ENCODE measurements at places on chromosomes 6 and 20. TPM values are rescaled to one million over a fixed set of nuclear protein-coding genes. Genes with fewer than 3 reads are reported as not detected.

DNA sequence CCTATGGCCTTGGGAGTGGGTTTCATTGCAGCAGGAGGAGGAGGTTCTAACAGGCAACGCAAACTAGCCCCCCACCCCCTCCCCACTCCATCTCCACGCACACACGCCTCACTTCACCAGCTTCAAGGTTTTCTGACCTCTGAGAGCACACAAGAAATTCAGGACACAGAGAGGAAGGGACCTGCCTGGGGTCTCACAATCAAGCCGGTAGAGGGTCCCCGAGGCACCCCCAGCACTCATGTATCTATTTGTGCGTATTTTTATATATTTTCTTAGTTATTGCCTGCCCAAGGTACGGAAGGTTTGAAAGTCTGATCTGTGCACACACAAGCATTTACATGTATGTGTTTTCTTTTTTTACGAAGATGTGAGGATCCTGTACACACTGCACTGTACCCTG lies 16.9 kb downstream of the MDFI start:
- no peaks in the 10 kb centered on the region for H3K27me3 ChIP-seq
- H3K27ac ChIP-seq, result no peak overlapping the region
- no peaks in the 10 kb centered on the region for H3K4me1 ChIP-seq
- H3K4me3 ChIP-seq, result no peak overlapping the region

DNA sequence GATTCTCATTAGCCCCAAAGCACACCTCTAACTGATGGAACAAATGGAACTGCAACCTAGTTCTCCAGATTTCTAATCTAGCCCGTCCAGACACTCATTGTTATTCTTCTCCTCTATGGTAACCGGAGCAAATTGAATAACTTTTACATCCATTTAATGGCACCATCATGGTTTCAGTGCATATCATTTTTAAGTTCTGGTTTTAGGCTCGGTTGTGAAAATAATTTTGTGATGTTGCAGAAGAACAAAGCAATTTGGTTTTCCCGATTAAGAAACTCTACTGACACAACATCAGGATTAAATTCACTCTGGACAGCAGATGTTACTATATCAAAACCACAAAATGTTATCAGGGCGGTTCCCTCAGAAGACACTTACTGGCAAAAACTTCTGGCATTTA lies 42.5 kb upstream of the HBS1L start:
- H3K27ac ChIP-seq, result no peak overlapping the region
- H3K4me3 ChIP-seq, result no peak overlapping the region
- H3K36me3 ChIP-seq, result no peaks in the 10 kb centered on the region

GRCh38 chr6:63636518-63637021 lies 968 bp downstream of the PHF3 start:
- H3K27ac ChIP-seq, result peak overlapping the region; percentile 97
- H3K4me1 ChIP-seq, result peaks cover 36% of the 10 kb centered on the region
- H3K36me3 ChIP-seq, result no peaks in the 10 kb centered on the region
- no peaks in the 10 kb centered on the region for H3K27me3 ChIP-seq

DNA sequence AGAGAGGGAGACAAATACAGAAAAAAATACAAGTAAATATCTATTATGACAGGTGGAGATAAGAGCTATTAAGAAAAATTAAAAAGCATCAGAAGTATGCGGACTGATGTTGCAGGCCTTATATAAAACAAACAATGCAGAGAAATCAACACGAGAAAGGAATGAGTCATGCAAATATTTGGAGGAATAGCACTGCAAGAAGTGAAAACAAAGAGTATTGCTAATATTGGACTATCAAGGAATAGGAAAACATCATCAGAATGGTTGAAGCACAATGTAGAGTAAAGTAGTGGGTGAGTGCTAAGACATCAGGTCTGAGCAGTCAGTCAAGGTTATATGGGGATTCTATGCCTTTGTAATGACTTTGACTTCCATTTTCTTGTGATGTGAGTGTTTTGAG lies 657.5 kb upstream of the GJE1 start:
- no peak for DNase-seq
- H3K4me3 ChIP-seq, result no peak overlapping the region
- H3K4me1 ChIP-seq, result no peaks in the 10 kb centered on the region

DTNBP1 gene
- 14.4 TPM for total RNA-seq

SRMS gene
- total RNA-seq, result not detected

- H3K36me3 ChIP-seq, result no peaks in the 10 kb centered on the region
- H3K27ac ChIP-seq, result no peak overlapping the region
- no peaks in the 10 kb centered on the region for H3K4me1 ChIP-seq
- H3K4me3 ChIP-seq, result no peak overlapping the region
- H3K27me3 ChIP-seq, result no peaks in the 10 kb centered on the region
These were observed 275.8 kb downstream of the FARS2 start for GRCh38 chr6:5537132-5537531.

- no peak for DNase-seq
- no peaks in the 10 kb centered on the region for H3K4me1 ChIP-seq
- no peaks in the 10 kb centered on the region for H3K27me3 ChIP-seq
- H3K27ac ChIP-seq, result no peak overlapping the region
These were observed 157.5 kb downstream of the PAX1 start for GRCh38 chr20:21862956-21863355.

TMEM170B gene
- 8.7 TPM for total RNA-seq

RBPJL gene
- total RNA-seq, result not detected

DNA sequence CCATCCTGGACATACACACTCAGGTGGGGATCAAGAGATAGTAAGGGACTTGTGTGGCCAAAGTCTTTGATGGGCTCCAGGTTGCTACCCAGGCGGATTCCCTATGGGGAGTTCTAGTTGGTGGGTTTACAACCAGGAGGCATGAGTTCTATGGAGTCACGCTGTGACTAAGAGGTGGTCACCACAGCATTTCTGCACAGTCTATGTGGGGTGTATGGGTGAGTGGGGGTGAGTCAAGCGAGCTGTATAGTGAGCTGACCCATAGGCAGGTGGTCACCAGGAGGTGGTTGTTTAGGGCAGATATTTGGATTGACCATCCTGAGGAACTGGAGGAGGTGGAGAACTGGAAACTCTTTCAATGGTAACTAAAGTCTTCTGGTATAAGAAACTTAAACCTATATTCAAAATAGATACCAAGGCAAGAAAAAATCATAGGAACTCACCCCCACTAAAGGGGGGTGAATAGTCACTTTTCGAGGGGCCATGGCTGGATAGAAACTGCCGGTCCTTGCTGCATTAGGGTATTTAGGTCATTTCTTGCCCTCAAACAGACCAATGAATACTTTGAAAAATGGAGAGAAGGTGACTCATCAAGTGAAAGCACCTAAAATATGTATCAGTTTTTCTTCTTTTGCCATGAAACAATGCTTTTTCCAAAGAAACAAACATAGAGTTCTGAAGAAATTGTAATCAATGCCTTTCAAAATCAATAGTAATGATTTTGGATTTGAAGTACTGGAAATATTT lies 84.3 kb upstream of the NRN1 start:
- H3K4me3 ChIP-seq, result no peak overlapping the region
- H3K36me3 ChIP-seq, result no peaks in the 10 kb centered on the region

THBS2 gene
- total RNA-seq, result 37.6 TPM

GRCh38 chr20:51037532-51038115 lies 14.7 kb upstream of the KCNG1 start:
- no peak overlapping the region for H3K27ac ChIP-seq
- H3K27me3 ChIP-seq, result peaks cover 15% of the 10 kb centered on the region
- no peaks in the 10 kb centered on the region for H3K36me3 ChIP-seq
- H3K4me1 ChIP-seq, result no peaks in the 10 kb centered on the region
- no peak for DNase-seq
- no peak overlapping the region for H3K4me3 ChIP-seq

POPDC3 gene
- 0.71 TPM for total RNA-seq

DNA sequence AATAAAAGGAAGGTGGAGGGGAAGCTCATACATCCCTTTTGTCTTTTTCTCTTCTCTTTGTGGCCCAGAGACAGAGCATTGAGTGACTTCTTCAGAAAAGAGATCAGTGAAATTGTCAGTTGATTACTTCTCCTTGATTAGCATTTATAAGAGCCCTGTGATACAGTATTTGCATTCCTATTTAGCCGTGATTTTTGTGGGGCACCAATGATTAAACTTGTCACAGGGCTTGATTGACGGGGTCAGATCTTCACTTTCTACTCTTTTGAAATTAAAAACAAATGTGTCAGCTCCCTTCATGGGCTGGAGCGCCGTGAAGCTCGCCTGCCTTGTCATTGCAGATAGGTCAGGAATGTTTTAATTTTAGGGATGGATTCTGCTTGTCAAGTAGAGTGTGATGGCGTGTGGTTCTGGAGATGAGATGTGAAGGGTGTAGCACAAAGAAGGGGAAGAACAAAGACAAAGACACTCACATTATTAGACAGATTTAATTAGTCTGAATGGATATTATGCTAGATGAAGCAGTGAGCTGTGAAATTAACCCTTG lies 166.8 kb downstream of the ZNF217 start:
- no peak overlapping the region for H3K27ac ChIP-seq
- H3K4me3 ChIP-seq, result no peak overlapping the region
- H3K36me3 ChIP-seq, result no peaks in the 10 kb centered on the region
- no peaks in the 10 kb centered on the region for H3K27me3 ChIP-seq
- no peaks in the 10 kb centered on the region for H3K4me1 ChIP-seq
- no peak for DNase-seq

FNDC1 gene
- 4.3 TPM for total RNA-seq

DNA sequence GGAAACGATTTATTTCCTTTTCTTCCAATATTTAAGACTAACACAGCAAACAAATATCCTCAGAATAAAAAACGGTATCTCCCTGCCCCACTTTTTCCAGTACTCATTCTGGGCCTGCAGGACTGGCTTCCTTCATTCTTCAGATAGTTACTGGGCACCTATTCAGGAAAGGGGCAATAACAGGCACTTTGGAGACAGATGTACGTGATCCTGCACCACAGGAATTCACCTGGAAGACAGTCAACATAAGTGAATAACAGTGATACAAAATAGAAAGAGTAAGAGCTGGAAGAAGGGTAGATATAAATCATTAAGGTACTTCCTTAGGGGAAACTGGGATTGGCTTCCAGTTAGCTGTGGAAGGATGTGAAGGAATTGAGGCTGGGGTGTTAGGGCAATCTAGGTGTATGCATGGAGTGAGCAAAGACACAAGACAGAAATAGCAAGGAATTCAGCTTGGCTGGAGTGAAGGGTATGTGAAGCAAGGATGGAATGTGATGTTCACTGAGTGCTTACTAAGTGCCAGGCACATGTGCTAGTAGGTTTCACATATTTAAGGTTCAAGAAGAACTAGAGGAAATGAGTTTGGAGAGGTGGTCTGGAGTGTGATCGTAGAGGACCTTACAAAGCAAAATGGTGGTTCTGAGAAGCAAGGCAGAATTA lies 49.3 kb upstream of the FAM83C start:
- peaks cover 32% of the 10 kb centered on the region for H3K36me3 ChIP-seq
- H3K4me3 ChIP-seq, result no peak overlapping the region
- H3K27ac ChIP-seq, result peak overlapping the region; percentile 64
- DNase-seq, result no peak
- H3K27me3 ChIP-seq, result no peaks in the 10 kb centered on the region
- peaks cover 65% of the 10 kb centered on the region for H3K4me1 ChIP-seq

WFDC12 gene
- not detected for total RNA-seq

PPP1R14C gene
- under 0.01 TPM for total RNA-seq

CTCFL gene
- total RNA-seq, result not detected

SLC22A3 gene
- 23.3 TPM for total RNA-seq

- no peaks in the 10 kb centered on the region for H3K4me1 ChIP-seq
- H3K27ac ChIP-seq, result peak overlapping the region; percentile 19
- peak overlapping the region; percentile 1 for H3K4me3 ChIP-seq
- H3K27me3 ChIP-seq, result no peaks in the 10 kb centered on the region
These were observed 170.6 kb upstream of the AGPAT4 start for GRCh38 chr6:161444464-161444863.

- DNase-seq, result no peak
- peaks cover 32% of the 10 kb centered on the region for H3K36me3 ChIP-seq
- H3K27ac ChIP-seq, result no peak overlapping the region
- H3K4me1 ChIP-seq, result no peaks in the 10 kb centered on the region
- H3K4me3 ChIP-seq, result no peak overlapping the region
These were observed 28.0 kb downstream of the OSBPL2 start for GRCh38 chr20:62266340-62266739.

CENPQ gene
- total RNA-seq, result 4.3 TPM

ZNF391 gene
- 4.6 TPM for total RNA-seq

GRCh38 chr20:40948465-40949267 lies 80.0 kb upstream of the TOP1 start:
- H3K27ac ChIP-seq, result no peak overlapping the region
- no peaks in the 10 kb centered on the region for H3K4me1 ChIP-seq
- H3K4me3 ChIP-seq, result no peak overlapping the region
- DNase-seq, result no peak
- no peaks in the 10 kb centered on the region for H3K27me3 ChIP-seq

KCNK5 gene
- 6.1 TPM for total RNA-seq

DNA sequence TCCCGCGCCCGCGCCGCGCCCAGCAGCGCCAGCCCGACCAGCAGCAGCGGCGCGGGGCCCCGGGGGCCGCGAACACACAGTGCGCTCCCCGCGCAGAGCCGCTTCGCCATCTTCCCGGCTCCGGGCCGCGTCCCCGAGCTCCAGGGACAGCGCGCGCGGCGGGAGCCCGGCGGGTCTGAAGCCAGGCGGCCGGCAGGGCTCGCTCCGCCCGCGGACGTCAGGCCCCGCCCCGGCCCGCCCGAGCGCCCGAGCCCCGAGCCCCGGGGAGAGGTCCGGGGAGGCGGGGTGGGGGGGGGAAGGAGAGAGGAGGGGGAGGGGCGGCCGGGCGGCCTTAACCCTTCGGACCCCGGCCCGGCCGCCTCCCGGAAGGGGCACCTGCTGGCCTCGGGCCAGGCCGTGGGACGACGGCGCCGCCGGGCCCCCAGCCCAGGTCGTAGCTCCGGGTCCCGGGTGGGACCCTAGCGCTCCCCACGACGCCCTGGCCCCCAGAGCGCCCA lies at the start of gene LAMA5:
LAMA5 (minus strand) TSS at position 177 of the 497 bp plus-strand sequence; CDS start at position 110, 67 bp downstream.
- peak within 1 kb of the TSS; percentile 94 for H3K4me3 ChIP-seq
- H3K27me3 ChIP-seq, result no peaks in the 10 kb centered on the region
- H3K4me1 ChIP-seq, result peaks cover 96% of the 10 kb centered on the region

DNA sequence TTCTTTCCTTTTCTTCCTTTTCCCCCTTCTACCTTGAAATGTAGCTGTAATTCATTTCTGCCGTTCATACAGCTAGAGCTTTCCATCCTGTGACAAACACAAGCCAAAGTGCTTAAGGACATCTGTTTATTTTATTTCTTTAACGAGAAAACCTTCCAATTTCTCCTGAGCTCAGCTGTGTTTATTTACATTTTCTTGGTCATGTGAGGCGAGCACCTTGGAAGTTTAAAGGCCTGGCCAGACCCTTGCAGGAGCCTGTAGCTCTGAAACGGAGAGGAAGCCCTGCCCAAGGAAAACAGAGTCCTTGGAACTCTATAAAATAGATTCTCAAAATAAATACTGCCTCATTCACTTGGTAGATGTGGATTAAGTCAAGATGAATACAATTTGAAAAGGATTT lies 223.1 kb downstream of the EYA2 start:
- H3K27me3 ChIP-seq, result no peaks in the 10 kb centered on the region
- peak; percentile 49 for DNase-seq

MLIP gene
- 1.3 TPM for total RNA-seq

- no peak for DNase-seq
- H3K4me3 ChIP-seq, result no peak overlapping the region
- H3K36me3 ChIP-seq, result no peaks in the 10 kb centered on the region
- no peak overlapping the region for H3K27ac ChIP-seq
- H3K27me3 ChIP-seq, result no peaks in the 10 kb centered on the region
These were observed 110.0 kb upstream of the KCNK16 start for GRCh38 chr6:39432330-39433025.

MAFB gene
- 31.5 TPM for total RNA-seq
